Lung (tissue), 17 donors: ENCODE measurements at places on chromosomes 2 and 18.
A peak's percentile ranks its signal among the peaks of the same experiment; 100 is the strongest.

- DNase-seq = no peak
Observed at GRCh38 chr2:25293958-25294562, 47.7 kb downstream of the DNMT3A start.

DNA sequence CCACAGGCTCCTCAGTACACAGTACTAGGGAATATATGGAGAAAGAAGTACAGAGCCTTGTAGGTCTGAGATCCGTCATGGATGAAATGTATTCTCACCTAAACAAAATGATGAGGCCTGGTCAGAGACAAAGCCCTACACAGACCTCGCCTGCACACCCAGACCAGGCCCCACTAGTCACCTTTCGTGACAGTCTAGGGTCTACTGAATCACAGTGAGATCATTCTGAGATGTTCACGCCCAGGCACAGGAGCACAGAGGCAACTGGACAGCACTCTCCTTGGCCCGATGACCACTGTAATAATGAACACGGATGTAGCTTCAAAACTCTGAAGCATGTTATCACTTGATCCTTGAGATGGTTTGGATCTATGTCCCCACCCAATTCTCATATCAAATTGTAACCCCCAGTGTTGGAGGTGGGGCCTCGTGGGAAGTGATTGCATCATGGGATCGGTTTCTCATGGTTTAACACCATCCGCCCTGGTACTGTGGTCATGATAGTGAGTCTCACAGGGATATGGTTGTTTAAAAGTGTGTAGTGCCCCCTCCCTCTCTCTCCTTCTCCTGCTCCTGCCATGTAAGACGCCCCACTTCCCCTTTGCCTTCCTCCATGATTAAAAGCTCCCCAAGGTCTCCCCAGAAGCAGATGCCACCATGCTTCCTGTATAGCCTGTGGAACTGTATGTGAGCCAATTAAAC, 15.1 kb downstream of the DOCK10 start:
- DNase-seq = no peak

DNA sequence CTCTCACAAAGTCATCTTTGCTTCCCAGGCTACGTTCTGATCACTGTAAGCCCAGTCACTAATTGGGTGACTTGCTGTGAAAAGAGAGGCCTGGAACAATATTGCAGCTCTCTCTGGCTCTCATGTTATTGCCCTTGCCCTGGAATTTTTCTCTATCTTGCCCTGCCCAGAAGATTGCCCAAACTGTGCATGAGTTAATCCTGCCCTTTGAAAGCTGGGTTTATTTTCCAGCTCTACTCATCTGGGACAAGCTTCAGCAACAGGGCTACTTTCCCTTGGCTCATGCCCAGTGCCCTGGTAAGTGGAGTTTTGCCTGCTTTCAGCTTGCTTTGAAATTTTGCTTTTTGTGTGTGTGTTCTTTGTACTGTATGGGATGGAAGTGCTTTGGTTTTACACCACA, 6.9 kb upstream of the EHBP1 start:
- no peak for DNase-seq

DNA sequence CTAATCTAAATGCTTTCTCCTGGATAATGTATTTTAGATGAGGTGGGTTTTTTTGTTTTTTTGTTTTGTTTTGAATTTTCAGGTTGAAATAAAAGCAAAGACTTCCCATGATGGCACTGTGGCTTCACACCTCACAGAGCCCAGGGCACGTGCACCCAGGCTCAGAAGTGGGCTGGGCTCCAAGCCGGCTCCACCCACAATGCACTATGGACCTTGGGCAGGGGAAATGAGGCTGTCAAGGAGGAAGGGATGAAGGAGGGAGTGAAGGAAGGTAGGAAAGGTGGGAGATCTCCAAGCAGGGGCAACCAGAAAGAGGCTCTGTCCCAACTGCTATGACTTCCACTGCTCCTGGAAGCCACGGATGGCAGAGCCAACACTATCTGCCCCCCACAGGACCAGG, 60.4 kb downstream of the BIN1 start:
- no peak for DNase-seq

- no peak for DNase-seq
Observed at GRCh38 chr2:121640380-121641316, 8.6 kb downstream of the CLASP1 start.

- no peak for DNase-seq
Observed at GRCh38 chr2:138565230-138565598, 63.6 kb downstream of the SPOPL start.

DNA sequence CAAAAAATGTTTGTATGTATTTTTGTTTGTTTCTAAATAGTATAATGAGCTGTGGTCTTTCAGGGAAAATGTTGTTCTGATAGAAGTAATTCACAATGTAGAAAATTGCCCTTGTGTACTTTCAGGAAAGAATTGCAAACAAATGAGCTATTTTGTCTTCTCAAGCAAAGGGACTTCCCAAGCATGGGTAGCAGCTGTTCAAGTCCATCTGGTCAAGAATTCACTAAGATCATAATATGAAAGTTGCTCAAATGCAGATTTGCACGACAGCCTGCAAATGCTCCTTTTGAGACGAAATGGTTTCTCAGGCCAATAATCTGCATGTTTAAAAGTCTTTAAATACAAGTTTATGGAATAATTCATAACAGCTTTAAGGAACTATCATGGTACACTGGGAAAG, 51.9 kb upstream of the HNMT start:
- peak; percentile 47 for DNase-seq

DNA sequence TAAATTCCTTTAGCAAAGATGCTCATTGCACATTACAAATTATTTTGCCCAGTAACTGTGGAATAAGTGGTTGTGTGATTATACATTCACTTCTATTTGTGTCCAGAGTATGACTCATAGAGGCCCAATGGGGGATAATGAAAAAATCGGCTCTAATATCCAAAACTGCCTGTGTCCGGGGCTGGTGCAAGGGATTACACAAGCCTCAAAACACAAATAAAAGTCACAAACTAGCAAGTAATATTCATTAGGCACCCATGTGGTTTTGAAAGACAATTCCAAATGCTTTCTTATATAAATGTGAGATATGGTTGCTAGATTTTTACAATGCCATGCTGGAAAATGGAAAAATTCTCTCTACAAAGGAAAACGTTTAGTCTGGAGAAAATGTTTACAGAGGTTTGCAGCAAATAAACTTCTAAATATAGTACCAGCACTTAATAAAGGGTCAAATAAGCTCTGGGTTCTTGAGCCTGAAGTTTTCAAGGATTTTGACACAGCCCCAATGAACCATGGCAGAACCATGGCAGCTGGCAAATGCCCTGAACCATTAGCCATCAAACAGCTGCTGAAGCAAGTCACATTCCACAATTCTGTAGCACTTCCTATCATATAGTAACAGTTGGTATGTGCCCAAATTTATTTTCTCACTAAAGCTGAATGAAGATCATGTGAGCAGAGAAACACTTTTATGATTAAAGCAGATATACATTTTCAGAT, 40.5 kb downstream of the IRS1 start:
- peak; percentile 84 for DNase-seq

GRCh38 chr2:23346781-23347180, 38.2 kb upstream of the KLHL29 start:
- no peak for DNase-seq

GRCh38 chr2:74357627-74358026, 14.4 kb upstream of the SLC4A5 start:
- DNase-seq = no peak

DNA sequence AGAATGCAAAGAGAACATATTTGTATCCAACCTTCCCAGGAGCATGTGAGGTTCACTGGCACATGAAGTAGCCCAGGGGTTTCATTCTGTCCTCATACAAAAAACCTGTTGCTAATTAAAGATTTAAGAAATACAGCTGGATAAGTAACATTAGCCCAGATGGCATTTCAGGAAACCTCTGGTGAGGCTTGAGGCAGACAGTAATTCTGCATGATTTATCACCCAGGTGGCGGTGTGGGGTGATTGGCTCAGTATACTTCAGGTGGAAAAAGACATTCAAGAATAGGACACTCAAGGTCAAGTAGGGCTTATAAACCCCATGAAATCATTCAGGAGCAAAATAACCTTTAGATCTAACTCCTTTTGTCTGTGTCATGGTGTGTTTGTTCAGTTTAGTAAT, 237.4 kb downstream of the RNF144A start:
- DNase-seq = no peak

GRCh38 chr2:28161466-28161865, 231.2 kb upstream of the FOSL2 start:
- no peak for DNase-seq

DNA sequence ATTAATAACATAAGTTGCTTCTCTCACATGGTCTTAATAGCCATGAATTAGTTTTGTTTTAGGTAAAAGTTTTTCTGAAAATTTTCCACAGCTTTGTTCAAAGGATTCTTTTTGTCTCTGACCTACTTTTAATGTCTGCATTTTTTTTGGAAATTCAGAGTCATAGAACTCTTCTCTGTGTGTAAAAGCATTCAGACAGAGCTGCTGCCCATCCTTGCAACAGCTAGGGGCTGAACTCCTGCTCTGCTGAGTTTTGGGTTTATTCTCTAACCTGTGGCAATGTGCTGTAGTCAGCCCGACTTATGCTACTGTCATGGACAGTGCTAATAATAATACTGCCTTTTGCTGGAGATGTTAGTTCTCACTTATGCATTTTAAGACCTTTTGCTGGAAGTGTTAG, 44.1 kb downstream of the RALBP1 start:
- no peak for DNase-seq

DNA sequence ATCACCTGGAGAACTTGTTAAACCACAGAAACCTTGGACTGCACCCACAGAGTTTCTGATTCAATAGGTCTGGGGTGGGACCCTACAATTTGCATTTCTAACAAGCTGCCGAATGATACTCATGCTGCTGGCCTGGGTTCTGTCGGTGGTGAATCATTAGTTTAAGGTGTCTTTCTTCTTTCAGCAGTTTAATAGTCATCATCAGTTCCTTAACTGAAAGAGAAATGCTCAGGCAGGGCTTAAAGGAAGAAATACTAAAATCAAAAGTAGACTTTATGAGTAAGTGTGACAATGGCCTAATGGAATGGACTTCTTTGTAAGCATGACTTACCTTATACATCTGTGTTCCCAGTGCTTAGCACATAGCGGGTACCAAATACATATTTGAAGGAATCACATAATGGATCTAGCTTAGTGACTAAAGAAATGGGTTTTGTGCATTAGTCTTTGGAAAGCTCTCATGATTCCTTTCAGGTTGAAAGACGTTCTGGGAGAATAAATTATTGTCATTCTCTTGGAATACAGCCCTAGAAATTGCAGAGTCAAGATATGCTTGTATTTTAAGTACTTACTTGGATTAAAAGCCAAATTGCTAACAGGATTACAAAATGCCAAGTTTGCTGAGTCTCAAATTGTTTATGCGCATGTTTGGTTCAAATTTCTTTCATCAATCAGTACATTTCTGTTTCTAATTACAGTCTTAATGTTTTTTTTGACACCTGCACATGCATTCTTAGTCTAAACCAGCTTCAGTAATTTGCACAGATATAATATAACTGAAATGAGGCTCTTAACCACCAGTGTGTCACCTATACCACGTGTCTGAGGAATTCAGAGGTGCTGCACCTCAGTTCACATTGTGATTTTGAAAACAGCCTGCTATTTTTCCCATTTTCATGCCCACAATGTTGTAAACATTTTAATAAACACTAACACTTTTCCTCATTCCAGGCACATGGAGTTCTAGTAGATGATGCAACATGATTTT, 220.3 kb upstream of the NRP2 start:
- DNase-seq = peak; percentile 35

DNA sequence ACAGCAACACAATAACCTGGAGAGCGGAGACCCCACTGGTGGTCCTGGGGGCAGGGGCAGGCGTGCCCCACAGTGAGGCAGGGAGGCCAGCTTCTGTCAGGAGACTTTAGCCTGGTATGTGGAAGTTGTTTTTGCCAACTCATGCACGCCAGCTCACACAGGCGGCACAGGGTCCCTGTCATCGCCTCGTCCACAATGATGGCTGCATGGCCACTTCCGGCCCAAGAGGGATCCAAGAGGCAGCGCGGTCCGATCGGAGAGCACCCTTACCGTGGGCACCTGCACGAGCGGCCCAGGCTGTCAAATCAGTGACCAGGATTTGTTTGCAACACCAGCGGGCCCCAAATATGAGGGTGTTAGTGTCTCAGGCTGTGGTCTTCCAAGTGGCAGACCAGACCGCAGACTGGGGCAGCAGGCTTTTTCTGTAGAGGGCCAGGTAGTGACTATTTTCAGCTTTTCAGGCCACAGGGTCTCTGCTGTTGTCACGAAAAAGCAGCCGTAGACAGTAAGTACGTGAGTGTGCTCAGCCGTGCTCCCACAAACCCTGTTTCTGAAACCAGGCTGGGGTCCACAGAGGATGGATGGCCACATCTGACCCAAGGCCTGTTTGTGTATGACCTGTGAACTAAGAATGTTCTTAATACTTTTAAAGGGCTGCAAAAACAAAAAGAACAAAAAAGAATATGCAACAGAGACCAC, 21.2 kb downstream of the SNED1 start:
- DNase-seq = no peak

DNA sequence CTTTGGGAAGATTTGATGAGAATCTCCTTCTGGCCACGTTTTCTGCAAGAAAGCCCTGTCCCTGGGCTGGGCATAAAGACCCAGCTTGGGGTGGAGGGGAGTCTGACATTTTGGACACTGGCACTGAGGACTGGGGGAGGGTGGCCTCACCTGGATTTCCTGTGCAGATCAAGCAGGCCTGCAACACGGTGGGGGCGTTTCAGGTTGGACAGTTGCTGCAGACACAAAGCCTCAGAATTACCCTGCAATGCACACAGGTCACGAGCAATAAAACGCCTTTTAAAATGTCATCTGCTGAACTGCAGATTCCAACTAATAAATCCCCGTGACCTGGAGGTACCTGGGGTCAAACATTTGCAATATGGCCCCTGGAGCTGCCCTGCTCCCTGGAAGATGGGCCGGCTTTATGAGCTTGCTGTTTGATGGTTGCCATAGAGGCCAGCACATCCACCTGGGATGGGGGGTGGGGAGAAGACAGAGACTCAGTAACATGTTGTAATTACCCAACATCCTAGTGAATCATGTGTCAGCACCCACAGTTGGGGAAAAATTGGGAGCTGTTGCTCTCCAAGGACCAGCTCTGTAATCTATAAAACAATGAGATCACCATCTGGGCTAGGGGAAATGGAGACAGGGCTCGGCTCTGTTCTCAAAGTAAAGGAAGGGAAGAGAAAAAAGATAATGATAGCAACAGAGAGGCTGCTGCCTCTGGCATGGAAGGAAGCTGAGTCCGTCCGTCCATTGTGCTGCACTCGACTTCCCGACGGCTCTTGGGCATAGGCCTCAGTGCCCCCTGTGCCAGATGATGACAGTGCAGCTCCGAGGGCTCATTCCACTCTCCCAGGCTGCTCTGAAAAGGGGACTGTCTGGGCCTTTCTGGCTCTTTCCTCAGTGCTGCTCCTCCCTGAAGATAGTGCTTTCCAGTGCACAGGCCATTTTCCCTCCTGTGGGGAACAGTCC, 340.3 kb downstream of the CYRIA start:
- no peak for DNase-seq

- no peak for DNase-seq
Observed at GRCh38 chr2:188986839-188987238, 12.7 kb downstream of the COL3A1 start.

- DNase-seq = no peak
Observed at GRCh38 chr2:217186668-217187159, 326.9 kb upstream of the TNP1 start.

- DNase-seq = no peak
Observed at GRCh38 chr2:105237045-105237765, 4.3 kb upstream of the GPR45 start.

GRCh38 chr18:12944709-12945108, 3.1 kb upstream of the SEH1L start:
- no peak for DNase-seq
